ENCODE measurements at places on chromosomes 12 and 14.

- no peak for DNase-seq
These were observed 7.8 kb upstream of the PLXNC1 start for GRCh38 chr12:94140556-94140955.

DNA sequence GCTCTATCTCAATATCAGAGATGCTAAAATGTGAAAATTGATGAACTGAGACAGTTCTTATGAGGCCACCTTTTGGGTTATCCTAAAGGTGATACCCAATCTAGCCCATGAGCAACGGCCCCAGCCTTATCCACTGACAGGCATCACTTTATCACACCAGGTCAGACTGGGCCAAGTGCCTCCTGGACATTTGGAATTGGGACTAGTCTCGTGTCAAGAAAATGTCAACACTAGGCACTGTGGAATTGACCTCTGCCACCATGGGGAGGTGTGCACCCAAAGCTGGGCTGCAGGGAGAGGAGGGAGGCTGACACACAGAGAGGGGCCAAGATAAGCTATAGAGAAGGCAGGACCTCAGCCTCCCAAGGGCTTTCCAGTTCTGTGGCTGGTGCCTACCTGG is 78.5 kb upstream of the ZFP36L1 start:
- DNase-seq, result no peak

DNA sequence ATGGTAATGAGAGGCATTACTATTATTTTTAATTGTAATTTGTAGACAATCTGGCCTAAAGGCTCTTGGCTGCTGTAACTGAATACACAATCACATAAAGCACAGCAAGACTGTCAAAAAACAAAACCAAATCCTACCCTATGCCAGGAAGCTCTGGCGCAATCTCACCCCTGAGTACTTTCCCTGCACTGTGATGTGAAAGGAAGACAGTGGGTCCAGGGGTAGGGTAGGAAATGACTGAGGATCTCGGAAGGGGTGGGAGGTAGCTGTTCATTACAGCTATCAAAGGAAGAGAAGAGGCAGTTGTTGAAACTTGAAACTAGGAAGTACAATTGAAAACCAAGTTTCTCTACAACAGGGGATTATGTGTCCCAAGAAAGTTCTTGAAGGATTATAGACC is 202.8 kb downstream of the ANO2 start:
- no peak for DNase-seq

DNA sequence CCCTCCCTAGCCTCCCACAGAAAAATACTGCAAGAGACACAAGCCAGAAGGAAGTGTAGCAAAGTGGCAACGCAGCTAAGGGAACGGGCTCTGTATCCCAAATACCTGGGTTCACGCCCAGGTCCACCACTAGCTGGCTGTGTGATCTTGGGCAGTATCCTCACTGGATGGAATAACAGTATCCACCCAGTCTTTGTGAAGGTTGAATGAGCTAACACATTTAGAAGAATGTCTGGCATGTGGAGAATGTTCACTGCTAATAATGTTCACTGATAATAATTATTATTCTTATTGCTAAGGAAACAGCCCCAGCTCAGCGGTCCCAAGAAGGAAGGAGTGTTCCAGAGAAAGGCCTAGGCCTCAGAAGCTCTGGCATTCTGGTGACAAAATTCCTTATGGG is 70.9 kb downstream of the VWF start:
- DNase-seq, result no peak

DNA sequence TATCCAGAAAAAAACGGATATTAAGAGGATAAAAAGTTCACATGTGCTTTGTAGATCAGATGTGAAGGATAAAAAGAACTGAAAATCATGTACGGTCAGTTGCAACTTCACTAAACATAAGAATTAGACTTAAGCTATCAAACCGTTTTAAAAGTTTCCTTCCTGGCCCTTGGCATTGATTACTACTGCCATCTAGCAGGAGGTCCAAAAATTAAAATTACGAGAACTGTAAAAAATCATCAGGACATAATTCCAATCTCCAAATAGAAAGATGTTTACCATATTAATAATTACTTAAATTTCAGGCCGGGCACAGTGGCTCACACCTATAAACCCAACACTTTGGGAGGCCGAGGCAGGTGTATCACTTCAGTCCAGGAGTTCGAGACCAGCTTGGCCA is 7.9 kb downstream of the WDR89 start:
- no peak for DNase-seq

All from prostate gland (tissue), 2 donors.